IMR-90 (cell line): ENCODE measurements at places on chromosomes 4 and X. TPM values are rescaled to one million over a fixed set of nuclear protein-coding genes. Genes with fewer than 3 reads are reported as not detected.

The FGB gene
- total RNA-seq = not detected in 2 replicates

The FMR1NB gene
- not detected in 2 replicates for total RNA-seq

The REELD1 gene
- total RNA-seq = not detected in 2 replicates

The CFI gene
- total RNA-seq = 0.18 and 0.28 TPM in 2 replicates

The DAPP1 gene
- total RNA-seq = not detected in 2 replicates

The WAS gene
- not detected in 2 replicates for total RNA-seq

The SOWAHD gene
- total RNA-seq = 0.18 and 0.28 TPM in 2 replicates

The ANOS1 gene
- total RNA-seq = under 0.01 TPM in 2 replicates

The FAM184B gene
- 0.18 and 0.28 TPM in 2 replicates for total RNA-seq

The MMRN1 gene
- not detected in 2 replicates for total RNA-seq

The POU3F4 gene
- total RNA-seq = not detected in 2 replicates

The INPP4B gene
- 13.3 and 14.0 TPM in 2 replicates for total RNA-seq

The KLHL13 gene
- total RNA-seq = 12.5 and 13.6 TPM in 2 replicates

The SSX1 gene
- not detected in 2 replicates for total RNA-seq

The NDST3 gene
- under 0.01 and 0.18 TPM in 2 replicates for total RNA-seq

The TENM3 gene
- total RNA-seq = 127 and 173 TPM in 2 replicates

The ARHGAP24 gene
- 21.9 and 24.0 TPM in 2 replicates for total RNA-seq

The ADH1B gene
- total RNA-seq = under 0.01 and 0.36 TPM in 2 replicates

The COL4A6 gene
- 0.28 and 0.36 TPM in 2 replicates for total RNA-seq

The PCDH19 gene
- not detected in 2 replicates for total RNA-seq

The IL9R gene
- not detected in 2 replicates for total RNA-seq

The ITM2A gene
- not detected in 2 replicates for total RNA-seq

The LEF1 gene
- 0.56 and 1.8 TPM in 2 replicates for total RNA-seq

The AMTN gene
- not detected in 2 replicates for total RNA-seq

The KCNIP4 gene
- total RNA-seq = not detected in 2 replicates

The NOX1 gene
- not detected in 2 replicates for total RNA-seq

The ZNF185 gene
- total RNA-seq = 3.2 and 3.6 TPM in 2 replicates

The SRPX2 gene
- total RNA-seq = 14.4 and 20.6 TPM in 2 replicates

The PDGFRA gene
- total RNA-seq = 157 and 168 TPM in 2 replicates

The TMEM154 gene
- 0.18 and 0.28 TPM in 2 replicates for total RNA-seq

The APLN gene
- total RNA-seq = under 0.01 and 0.18 TPM in 2 replicates

The HTN3 gene
- not detected in 2 replicates for total RNA-seq

The FGFBP1 gene
- total RNA-seq = under 0.01 TPM in 1 of 2 replicates, not detected in the other
